Stimulated activated CD4-positive, alpha-beta T cell treated with anti-CD3 and anti-CD28 coated beads, Interleukin-2, amount 100 ng/mL, for 24 hours (primary cell): ENCODE measurements at places on chromosomes 11 and 22.

- DNase-seq: no peak
Observed at GRCh38 chr11:128331317-128331716, 256.0 kb downstream of the ETS1 start.

- DNase-seq: no peak
Observed at GRCh38 chr11:116182356-116182966, 590.3 kb downstream of the BUD13 start.

DNA sequence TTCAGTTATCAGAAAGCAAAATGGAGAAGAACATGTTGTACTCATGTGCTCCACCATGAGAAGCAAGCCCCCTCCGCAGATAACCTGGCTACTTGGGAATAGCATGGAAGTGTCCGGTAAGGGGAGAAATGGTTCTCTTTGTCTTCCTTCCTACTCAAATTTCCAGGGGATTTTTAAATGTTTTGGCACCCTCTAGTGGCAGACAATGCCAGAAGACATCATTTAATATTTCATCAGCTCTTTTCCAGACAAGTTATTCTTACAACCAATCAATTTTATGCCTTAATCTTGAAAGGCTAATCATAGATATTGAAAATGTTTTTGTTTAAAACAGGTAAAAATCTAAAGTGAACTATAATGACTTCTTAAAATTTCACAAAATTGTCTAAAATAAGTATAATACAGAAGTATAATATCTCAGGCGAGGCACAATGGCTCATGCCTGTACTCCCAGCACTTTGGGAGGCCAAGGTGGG, 15.7 kb downstream of the CRTAM start:
- DNase-seq: no peak

DNA sequence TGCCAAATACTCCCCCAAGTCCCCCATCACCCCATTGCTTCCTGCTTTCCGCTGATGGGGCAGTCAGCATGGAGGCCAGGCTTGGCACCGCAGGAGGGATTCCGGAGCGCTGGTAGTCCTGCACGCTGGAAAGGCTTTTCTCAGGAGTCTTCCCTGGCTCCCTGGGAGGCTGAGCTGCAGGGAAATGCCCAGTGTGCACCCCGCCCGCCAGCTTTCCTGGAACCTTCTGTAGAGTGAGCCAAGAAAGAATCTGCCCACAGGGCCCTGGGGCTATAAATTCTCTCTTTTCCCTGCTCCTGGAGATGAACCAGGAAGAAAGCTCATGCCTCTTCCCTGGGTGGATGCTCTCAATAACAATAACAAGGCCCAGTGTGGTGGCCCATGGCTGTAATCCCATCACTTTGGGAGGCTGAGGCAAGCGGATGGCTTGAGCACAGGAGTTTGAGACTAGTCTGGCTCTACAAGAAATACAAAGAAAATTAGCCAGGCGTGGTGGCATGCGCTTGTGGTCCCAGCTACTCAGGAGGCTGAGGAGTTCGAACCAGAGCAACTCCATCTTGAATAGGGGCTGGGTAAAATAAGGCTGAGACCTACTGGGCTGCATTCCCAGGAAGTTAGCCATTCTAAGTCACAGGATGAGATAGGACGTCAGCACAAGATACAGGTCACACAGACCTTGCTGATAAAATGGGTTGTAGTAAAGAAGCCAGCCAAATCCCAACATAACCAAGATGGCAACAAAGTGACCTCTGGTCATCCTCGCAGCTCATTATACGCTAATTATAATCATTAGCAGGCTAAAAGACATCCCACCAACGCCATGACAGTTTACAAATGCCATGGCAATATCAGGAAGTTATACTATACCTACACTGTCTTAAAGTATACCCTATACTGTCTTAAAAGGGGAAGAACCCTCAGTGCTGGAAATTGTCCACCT, 46.4 kb upstream of the FTH1 start:
- no peak for DNase-seq

DNA sequence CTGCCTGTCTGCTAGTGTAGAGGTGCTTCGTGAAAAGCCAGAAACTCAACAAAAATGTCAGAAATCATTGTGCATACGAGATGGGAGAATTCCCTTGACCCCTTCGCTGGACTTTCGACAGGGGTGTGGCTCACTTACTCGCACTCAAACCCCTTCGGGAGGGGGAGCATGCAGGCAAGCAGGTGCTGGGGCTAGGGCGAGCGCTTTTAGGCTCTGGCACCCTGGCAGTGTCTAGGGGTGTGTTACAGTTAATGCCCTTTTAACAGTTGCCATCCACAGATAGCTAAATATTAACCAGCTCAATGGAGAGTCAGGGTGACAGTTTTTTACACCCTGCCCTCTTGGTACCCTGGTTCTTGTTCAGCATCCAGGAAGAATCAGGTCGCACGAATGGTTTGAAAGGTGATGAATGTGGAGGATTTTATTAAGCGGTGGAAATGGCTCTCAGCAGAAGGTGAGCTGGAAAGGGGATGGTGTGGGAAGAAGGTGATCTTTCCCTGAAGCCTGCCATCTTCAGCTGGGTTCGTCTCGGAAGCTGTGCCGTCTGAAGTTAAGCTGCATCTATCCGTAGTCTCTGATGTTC, 59.6 kb upstream of the SHANK2 start:
- no peak for DNase-seq

GRCh38 chr22:47372596-47373385, 610.3 kb downstream of the TBC1D22A start:
- no peak for DNase-seq

DNA sequence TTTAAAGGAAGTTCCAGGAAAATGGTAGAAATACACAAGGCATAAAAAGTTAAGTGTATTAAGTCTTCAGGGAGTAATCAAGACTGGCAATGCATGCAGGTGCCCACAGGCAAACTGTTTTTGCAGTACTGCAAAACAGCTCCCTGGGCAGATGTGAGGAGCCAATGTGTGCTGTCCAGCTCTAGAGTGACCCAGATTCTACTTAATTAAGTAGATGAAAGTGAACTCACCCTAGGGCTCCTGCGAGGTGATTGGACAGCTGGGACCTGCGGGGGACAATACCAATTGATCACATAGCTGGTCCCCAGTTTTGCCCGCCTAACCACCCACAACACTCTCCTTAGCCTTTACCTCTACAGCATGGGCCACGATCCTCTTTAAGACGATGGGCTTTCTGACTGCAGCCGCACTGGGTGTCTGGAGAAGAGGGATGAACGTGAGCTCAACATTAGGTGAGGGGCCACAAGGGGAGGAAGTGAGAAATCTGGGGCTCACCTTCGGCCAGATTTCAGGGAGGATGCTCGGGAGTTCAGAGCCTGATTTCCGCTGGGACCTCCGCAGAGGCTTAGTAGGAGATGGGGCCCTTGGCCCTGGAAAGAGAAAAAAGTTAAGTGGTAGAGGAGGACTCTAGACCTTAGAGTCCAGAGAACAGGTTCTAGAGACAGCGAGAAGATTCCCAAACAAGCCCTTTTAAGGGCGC, 556 bp downstream of the CDCA5 start:
- no peak for DNase-seq

GRCh38 chr22:32211011-32211410, 6.1 kb upstream of the RFPL2 start:
- no peak for DNase-seq

DNA sequence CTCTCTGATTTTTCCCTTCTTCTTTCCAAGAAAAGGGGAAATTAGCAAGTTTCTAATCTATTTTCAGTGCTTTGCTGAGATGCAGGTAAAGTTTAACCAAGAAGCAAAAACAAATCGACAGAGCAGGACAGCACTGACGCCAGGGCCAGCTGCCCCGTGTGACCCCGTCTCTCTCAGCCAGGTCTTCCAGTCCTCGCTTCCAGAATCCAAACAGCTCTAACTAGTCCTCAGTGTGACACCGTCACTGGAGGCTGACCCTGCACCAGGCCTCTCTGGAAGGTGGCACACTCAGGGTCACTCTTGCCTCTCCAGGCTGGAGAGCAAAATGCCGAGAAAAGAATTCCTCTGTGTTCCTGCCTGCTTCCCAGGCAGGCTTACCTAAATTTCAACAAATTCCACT, 44.8 kb downstream of the SHANK2 start:
- no peak for DNase-seq

GRCh38 chr11:78725200-78725599, 150.5 kb upstream of the NARS2 start:
- DNase-seq: no peak

- peak; percentile 77 for DNase-seq
Observed at GRCh38 chr22:50481440-50482106, at the start of gene ADM2. TSS of gene ADM2 (plus strand) at chr22:50481543. CDS start at chr22:50481848, 305 bp downstream.

DNA sequence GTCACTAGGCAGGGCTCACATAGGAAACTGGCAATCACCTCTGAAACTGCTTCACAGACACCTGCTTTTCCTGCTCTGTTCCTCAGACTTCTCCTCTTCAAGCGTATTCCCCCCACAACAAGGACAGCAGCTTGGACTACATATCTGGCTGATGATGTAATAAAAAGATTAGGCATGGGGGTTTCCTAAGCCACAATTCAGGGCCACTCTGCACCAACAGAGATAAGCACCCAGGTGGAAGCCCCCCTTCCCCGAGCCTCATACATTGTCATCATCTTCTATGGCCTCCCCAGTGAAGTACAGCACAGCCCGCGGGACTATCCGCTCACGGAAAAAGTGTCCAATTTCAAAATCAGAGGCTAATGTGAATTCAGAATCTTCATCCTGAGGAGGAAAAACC, 25.0 kb upstream of the PHLDA2 start:
- no peak for DNase-seq

DNA sequence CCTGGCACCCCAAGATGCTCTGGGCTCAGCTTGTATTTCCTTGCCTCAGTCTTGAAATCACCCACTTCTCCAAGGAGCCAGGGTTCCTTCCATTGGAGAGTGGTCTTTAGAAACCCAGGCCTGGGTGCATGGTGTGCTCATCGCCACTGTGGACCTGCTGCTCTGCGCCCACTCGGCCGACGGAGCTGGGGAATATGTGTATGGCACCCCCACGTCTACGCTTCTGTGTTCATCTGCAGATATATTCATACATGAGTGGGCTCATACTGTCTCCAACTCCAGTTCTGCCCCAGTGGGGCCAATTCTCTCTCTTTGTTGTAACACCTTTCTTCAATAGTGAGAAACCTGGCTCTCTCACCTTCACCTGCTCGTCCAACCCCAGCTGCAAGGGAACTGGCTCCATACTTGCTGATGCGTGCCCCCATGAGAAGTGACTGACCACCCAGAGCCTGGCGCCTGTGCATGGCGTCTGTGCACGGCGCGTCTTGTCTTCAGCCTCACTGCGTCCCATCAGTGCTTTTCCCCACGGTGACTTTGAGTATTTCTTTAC, 39.8 kb downstream of the KCNQ1 start:
- no peak for DNase-seq

DNA sequence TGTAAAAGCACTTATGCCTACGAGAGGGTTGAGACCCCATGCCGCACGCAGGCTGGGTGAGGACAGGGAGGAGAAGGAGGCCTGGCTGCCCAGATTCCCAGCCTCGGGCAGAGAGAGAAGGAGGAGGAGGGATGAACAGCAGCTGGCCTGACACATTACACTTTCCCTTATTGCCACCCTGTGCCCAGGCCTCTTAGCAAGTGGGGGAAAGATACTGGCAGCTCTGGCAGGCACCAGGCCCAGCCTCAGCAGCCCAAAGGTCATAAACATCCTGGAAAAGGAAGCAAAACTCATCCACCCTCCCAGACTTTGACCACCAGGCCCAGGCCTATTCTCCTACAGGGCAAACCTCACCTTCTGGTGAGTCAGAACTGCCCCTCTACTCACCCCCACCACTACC, 4.7 kb downstream of the PLAAT3 start:
- DNase-seq: no peak

DNA sequence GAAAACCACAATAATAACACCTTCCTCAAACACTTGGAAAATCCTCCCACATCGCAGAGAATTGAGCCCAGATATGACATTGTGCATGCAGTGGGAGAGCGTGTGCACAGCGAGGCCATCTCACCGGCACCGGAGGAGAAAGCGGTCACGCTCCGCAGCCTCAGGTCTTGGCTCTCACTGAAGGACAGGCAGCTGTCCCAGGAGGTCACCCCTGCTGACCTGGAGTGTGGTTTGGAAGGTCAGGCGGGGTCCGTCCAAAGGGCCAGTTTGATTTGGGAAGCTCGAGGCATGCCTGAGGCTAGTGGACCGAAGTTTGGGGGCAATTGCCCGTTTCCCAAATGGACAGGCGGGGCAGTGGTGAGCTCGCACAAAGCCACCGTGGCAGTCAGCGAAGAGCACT, 86.7 kb downstream of the KIAA1671 start:
- DNase-seq: no peak

DNA sequence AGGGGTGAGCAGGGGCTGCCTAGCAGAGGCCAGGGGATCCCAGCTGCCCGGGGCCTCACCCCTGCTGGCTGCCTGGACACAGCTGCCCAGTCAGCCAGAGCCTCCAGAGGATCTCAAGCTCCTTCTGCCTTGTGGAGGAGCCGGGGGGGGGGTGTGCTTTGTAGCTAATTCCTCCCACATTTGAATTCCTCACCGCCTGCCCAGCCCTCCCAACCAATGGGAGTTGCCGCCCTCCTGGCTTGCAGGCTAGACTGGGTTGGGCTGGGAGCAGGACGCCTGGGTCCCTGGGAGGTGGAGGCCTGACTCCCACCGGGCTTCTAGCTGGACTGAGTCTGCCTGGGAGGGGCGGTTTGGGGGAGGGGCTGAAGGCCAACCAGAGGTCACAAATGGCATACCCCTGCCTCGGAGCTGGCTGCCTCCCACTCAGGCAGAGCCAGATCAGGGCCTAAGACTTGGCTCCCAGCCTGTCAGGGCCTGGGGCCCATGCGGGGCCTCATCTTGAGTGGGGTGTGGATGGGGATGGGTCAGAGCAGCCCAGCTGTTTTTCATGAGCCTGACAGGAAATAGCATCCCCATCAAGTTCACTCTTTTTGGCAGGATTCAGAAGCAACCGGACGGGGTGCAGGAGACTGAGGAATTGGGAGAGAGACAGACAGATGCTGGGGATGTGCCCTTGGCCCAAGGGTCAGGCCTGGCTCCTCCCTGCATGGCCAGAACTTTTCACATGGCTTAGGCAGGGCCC, 29.2 kb upstream of the PDE2A start:
- no peak for DNase-seq
